ENCODE measurements at places on chromosomes 1 and 21. TPM values are rescaled to one million over a fixed set of nuclear protein-coding genes. Genes with fewer than 3 reads are reported as not detected.

The LIPI gene
- total RNA-seq: not detected

The OR2T35 gene
- total RNA-seq: 0.36 TPM

The CNR2 gene
- total RNA-seq: not detected

The VSIG8 gene
- total RNA-seq: 62.2 TPM

The BEST4 gene
- 0.72 TPM for total RNA-seq

The TSPAN1 gene
- total RNA-seq: 2.1 TPM

The CRB1 gene
- not detected for total RNA-seq

The LUZP1 gene
- total RNA-seq: 23.7 TPM

- DNase-seq: no peak
These were observed 20.2 kb downstream of the NUAK2 start for GRCh38 chr1:205301205-205301821.

GRCh38 chr1:10378081-10378841 is 20.6 kb upstream of the PGD start:
- DNase-seq: no peak

GRCh38 chr1:196466654-196467053 is 141.6 kb downstream of the KCNT2 start:
- DNase-seq: no peak

- DNase-seq: no peak
These were observed 486 bp upstream of the DSTYK start for GRCh38 chr1:205211839-205212536.

DNA sequence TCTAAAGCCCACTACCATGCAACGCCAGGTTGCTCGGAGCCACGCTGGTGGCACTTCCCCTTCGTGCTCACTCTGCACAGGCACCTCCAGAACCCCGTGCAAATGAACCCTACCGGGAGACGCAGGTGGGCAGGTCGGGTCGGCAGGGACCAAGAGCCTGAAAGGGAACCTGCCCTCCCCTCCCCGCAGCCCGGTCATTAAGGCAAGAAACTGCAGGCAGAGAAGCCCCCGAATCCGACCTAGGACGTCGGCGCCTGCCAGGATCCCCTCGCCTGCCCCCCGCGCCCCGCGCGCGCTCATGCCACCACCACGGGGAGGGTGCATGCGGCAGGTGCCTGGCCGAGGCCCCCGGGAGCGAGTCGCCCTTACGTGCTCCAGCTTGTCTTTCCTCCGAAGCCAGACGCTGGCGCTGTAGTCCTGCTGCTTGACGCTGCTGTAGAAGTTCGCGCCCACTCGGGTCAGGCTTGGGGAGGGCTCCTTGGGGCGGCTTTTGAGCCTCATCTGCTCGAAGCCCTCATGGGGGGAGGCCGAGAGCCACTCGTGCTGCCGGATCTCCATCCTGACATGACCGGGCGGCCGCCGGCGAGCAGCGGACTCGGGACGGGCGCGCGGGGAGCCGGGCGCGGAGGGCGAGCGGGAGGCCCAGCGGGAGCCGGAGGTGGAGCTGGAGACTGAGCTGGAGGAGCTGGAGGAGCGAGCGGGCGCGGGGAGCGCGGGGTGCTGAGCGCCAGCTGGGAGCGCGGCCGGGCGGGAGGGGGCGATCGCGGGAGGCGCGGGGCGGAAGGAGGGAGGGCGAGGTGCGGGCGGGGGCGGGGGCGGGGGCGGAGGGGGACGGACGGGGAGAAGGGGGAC is 552 bp downstream of the PLD5 start:
- peak; percentile 81 for DNase-seq

DNA sequence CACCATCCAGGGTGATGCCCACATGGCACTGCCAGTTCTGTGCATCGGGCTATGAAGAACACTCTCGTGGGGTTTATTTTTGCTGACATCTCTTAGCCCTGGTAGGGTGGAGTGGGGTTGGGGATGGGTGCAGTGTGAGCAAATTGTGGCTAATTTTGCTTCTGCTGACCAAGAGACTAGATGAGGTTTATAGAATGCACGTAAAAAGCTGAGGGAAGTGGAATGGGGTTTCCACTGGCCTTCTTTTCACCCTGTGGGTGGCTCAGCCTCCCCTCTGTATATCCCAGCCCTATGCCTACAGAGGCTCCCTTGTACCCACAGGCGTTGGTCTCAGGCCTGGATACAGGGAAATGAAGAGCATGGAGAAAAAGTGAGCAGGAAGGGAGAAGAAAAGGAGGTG is 44.1 kb upstream of the RAB4A start:
- no peak for DNase-seq

DNA sequence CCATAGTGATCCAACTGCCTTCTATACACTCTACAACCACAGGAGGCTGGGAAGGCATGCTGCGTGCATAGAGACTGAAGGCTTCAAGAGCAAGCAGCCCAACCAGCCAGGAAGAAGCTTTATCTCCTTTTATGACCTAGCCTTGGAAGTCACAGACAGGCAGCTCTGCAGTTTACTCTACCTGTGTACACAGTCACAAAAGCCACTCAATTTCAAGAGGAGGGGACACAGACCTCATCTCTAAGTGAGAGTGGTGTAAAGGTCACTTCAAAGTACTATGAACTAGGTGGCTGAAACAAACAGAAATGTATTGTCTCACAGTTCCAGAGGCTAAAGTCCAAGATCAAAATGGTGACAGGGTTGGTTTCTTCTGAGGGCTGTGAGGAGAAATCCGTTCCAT is 69.6 kb upstream of the GJB5 start:
- DNase-seq: no peak

- DNase-seq: no peak
These were observed 673.6 kb upstream of the ADGRL2 start for GRCh38 chr1:81126989-81127581.

DNA sequence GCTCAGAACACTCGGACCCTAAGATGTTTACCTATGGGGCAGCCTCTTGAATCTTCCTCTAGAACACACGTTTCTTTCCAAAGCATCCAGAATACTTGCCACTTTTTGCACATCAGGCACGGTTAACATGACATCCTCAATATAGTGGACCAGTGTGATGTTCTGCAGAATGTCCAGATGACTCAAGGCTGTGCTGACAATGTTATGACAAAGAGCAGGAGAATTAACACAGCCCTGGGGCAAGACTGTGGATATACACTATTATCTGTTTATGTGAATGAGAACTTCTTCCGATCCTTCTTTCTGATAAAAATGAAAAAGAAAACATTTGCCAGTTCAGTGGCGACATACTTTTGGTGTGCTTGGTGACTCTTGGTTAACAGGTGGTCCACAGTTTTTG is 154.3 kb downstream of the PDE4B start:
- no peak for DNase-seq

DNA sequence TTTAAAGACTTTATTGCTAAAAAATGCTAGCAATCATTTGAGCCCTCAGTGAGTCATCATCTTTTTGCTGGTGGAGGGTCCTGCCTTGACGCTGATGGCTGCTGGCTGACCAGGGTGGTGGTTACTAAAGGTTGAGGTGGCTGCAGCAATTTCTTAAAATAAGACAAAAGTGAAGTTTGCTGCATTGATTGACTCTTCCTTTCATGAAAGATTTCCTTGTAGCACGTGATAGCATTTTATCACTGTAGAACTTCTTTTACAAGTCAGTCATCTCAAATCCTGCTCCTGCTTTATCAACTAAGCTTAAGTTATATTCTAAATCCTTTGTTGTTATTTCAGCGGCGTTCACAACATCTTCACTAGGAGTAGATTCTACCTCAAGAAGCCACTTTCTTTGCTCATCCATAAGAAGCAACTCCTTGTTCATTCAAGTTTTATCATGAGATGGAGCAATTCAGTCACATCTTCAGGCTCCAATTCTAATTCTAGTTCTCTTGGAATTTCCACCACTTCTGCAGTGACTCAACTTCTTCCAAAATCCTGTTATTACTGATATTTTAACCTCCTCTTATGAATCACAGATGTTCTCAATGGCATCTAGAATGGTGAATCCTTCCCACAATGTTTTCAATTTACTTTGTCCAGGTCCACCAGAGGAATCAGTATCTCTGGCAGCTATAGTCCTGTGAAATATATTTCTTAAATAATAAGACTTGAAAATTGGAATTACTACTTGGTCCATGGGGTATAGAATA is 17.6 kb upstream of the RGS1 start:
- DNase-seq: no peak

GRCh38 chr1:67973051-67973450 is 77.4 kb downstream of the DIRAS3 start:
- no peak for DNase-seq

GRCh38 chr1:15942661-15943327 is 33.1 kb downstream of the ZBTB17 start:
- DNase-seq: no peak

DNA sequence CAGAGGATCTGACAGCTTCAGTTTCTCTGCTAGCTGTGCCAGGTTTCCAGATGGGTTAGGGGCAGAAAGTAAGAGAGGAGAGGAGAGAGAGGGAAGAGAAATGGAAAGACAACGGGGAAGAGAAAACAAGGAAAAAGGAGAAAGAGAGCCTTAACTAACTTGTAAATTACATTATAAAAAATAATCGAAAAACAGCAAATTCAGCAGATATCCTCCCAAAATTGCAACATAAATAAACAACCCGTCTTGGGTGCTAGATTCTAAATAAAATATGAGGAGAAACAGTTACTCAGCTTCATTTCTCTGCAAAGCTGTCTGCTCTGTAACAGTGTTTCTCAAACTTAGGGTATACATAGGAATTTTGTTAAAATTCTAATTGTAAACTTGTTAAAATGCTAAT is 29.2 kb downstream of the SEC16B start:
- DNase-seq: no peak

DNA sequence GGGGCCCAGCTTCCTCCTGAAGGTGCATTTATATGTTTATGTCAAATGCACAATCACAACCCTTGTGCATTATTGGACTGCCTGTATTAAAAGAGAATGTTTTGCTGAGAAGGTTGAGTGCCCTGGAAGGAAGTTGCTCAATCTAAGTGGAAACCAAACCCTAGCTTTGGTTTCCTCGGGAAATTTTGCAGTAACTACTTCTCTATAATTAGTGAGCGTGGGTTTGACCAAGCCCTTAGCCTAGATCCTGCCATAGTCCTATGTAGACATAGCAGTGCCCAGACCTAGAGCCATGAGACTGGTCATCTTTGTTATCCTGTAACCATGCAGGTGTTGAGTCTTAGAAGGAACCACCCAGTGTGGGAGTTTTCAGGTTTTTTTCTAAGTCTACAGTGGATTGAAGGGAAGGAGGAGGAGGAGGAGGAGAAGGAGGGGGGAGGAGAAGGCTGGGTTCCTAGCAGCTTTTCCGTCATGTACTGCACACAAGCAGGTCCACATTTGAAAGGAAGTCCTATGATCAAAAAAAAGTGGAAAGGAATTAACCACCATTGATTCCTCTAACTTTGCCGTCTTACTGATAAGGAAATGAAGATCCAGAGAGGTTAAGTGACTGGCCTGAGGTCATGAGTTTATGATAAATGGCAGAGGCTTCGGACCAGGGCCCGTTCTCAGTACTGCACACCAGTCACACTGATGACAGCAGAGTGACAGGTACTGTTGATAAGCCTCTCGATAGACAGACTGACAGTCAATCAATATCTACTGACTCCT is 72.2 kb upstream of the LYST start:
- DNase-seq: no peak

- no peak for DNase-seq
These were observed 433.3 kb downstream of the RPS6KC1 start for GRCh38 chr1:213484333-213484732.

All from suprapubic skin (tissue), 4 donors.